ENCODE measurements at places on chromosomes 12 and 14.

DNA sequence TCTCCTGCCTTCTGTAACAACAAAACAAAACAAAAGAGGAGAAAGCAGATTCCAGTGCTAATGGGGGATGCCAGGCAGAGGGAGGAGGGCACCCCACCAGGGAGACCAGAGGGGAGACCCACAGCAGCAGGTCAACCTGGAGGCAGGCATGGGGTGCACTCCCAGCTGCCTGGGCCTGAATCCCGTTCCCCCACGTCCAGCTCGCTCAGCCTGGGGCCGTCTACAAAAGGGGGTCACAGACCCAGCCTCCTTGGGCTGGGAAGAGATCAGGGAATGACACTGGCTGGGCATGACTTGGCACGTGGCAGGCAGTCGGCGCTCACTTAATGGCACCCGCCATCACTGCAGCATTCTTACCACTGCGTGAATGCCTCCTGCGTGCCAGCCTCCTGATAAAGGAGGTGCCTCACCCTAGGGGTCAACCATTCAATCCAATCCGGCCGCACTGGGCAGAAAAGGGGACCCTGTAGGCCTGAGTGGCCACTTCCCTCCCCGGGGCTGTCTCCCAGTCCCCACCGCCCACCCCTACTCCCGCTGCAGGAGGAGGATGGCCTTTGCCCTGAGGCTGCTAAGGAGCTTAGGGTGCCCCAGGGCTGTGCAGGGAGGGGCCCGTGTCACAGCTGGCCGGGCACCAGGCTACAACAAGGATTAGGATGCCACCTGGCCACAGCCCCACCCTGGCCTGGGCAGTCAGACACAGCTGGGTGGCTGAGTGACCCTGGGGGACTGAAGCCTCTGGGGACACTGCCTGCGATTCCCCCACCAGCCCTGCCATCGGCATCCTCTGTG lies 87.5 kb downstream of the NCOR2 start:
- no peak for DNase-seq

- DNase-seq, result no peak
Observed at GRCh38 chr14:100078997-100079725, 13.9 kb downstream of the EVL start.

DNA sequence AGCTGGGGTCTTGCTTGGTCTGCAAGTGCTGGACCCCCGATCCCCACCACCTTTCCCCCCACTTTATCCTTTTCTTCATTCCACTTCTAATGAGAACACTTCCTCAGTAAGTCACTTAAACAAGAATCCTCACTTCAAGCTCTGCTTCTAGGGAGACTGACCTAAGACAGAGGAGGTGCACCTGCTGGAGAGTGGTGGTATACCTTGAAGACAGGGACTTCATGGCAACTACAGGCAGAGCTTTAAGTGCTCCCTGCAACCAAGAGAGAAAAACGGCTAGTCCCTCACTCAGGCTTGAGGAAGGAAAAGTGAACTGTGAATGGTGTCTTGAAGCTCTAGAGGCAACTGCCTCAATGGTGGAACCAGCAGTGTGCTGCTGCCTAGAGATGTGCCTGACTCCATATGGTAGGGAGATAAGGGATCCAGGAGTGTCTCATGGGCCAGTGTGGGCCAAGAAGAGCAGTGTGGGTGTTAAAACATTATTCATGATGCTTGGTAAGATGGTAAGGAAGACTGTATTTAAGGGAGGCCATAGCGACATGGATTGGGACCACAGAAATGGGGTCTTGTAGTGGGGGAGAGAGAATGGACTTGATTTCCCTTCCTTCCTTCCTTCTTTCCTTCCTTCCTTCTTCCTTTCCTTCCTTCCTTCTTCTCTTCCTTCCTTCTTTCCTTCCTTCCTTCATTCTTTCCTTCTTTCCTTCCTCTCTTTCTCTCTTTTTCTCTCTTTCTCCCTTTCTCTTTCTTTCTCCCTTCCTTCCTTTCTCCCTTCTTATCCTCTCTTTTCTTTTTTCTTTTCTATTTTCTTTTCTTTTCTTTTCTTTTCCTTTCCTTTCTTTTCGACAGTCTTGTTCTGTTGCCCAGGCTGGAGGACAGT lies 96.2 kb upstream of the NAP1L1 start:
- no peak for DNase-seq

GRCh38 chr14:93929048-93929535 lies 1.9 kb downstream of the FAM181A start:
- peak; percentile 74 for DNase-seq

DNA sequence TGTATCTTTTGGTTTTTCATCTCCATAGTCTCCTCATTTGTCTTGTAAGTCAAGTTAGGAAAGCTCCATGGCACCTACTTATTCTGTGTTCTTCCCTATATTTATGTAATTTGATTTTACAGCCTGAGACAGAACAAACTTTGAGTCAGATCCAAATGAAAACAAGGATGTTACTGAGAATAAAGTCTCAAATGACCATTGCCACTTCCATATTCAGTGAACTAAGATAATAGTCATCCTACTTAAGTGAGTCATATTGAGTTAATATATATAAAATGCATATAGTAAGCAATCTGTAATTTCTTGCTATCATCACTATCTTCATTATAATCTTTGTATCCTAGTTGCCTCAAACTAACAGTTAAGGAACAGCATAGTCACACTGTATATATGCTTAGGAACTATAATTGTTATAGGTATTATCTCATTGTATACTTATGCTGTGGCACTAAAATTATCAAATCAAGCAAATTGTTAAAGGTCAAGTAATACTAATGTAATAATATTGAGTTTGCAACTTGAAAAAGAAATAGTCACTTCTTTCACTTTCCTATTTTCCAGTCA lies 30.8 kb downstream of the TMTC3 start:
- DNase-seq, result no peak

- peak; percentile 53 for DNase-seq
Observed at GRCh38 chr12:49916129-49916919, 12.6 kb upstream of the FAIM2 start.

- no peak for DNase-seq
Observed at GRCh38 chr12:129467726-129468125, 436.1 kb downstream of the TMEM132D start.

DNA sequence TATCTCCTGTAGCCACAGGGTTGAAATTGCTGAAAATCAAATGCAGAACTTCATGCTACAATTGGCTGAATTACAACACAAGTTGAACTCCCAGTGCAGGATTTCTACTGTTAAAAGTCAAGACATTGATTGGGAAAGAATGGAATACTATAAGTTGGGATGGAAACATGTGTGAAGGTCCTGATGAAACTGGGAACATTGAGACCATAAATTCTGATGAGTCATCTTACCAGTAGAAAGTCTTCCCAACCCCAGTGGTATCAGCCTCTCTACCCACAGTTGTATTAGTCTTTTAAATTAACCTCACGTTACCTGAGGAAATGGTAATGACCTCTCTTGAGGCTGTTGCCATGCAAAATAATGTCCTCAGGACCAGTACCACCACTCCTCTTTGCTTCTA lies 27.4 kb upstream of the DYRK2 start:
- no peak for DNase-seq

- DNase-seq, result peak; percentile 77
Observed at GRCh38 chr12:123973552-123974341, 732 bp downstream of the ZNF664 start.

DNA sequence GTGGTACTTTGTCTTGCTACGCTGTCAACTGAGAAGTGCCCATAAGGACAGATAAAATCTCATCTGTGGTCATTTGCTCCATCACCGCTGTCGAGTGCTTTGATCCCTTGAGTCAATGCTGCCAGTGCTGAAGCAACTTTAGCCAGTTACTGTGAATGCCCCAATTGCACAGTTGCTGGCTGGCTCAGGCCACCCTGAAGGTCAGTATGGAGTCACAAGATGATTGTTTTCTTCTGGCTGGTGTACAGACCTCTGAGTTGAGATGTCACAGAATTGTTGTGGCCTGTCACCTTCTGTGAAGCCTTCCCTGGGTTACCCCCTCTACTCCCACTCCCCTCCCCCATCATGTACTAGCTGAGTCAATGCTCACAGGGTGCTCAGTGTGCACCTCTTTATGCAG lies 92.9 kb downstream of the PELI2 start:
- DNase-seq, result no peak

DNA sequence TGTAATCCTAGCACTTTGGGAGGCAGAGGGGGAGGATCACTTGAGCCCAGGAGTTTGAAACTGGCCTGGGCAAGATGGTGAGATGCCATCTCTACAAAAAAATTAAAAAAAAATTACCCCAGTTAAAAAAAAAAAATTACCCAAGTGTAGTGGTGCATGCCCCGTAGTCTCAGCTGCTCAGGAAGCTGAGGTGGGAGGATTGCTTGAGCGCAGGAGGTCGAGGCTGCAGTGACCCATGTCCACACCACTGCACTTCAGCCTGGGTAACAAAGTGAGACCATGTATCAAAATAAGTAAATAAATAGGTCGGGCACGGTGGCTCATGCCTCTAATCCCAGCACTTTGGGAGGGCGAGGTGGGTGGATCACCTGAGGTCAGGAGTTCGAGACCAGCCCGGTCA lies 128.8 kb downstream of the VRK1 start:
- no peak for DNase-seq

DNA sequence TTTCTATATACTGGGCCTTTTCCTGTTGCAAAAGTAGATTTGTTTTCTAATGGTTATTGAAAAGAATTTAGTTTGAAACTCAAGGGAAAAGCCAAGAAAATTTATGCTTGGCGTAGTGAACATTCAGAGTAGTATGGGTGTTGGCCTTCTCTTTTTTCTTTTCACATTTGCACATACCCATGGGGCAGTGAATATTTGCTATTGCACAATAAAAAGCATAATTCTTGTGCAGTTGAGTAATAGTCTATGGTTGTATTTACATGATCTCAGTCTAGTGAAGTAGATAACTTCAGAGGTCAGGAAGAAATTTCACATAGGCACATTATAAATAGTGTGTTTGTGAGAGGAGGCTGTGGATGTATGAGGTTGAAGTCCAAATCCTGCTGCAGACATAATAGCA lies 158.1 kb downstream of the FLRT2 start:
- peak; percentile 42 for DNase-seq

DNA sequence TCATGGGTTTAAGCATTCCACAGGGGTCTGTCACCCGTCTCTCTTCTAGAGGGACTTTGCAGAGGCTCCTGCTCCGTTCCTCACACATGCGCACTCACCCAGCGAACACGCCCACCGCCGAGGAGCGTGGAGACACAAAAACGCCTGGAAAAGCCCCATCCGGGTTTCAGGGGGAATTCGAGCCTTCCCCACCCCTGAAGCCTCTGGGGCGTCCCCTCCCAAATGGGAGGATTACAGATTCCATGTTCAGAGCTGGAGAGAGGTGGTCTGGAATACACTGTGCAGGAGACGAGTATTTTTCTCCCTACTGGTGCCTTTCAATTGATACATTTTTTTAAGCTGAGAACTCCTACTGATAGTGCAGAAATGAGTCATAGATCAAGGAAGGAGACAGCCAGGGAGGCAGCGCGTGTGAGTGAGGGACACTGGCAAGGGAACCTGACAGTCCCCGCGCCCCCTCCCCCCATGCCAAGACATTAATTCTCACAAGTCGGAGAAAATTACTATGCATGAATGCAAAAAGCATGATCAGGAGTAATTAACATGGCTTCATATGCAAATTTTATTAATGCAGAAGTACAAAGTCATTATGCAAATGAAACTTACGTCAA lies 36.9 kb downstream of the BCL11B start:
- DNase-seq, result no peak

GRCh38 chr14:63764103-63764502 lies 36.2 kb upstream of the SGPP1 start:
- no peak for DNase-seq

GRCh38 chr12:98002887-98003493 lies 512.4 kb upstream of the TMPO start:
- DNase-seq, result no peak

GRCh38 chr14:35243956-35244355 lies 48.2 kb upstream of the PSMA6 start:
- no peak for DNase-seq

- DNase-seq, result no peak
Observed at GRCh38 chr12:13744561-13744960, 236.8 kb downstream of the GRIN2B start.

Measured in osteoblast (primary cell).